Stimulated activated CD8-positive, alpha-beta memory T cell treated with anti-CD3 and anti-CD28 coated beads, Interleukin-7, amount 100 ng/mL, for 48 hours (primary cell): ENCODE measurements at places on chromosomes 16 and 17.

- no peak for DNase-seq
These were observed 538.5 kb upstream of the CDH11 start for GRCh38 chr16:65660390-65660789.

GRCh38 chr16:1990351-1991134 lies 773 bp downstream of the SYNGR3 start:
- DNase-seq: no peak

DNA sequence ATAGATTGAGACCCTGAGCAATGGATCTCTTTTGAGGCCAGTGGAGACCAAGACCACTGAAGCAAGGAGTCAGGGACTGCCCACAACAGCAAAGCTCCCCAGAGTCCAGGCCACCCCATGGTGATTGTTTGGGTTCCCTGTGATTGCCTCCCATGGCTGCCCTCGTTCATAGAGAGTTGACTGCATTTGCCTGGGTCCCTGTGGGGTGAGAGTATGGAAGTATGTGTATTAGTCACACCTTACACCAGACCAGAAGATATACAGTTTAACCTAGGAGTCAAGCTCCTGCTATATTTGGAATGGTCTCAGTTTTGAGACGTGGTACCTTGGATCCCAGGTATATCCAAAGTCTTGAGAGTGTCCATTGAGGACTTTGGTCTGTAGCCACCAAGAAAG lies 20.2 kb downstream of the HLF start:
- no peak for DNase-seq

DNA sequence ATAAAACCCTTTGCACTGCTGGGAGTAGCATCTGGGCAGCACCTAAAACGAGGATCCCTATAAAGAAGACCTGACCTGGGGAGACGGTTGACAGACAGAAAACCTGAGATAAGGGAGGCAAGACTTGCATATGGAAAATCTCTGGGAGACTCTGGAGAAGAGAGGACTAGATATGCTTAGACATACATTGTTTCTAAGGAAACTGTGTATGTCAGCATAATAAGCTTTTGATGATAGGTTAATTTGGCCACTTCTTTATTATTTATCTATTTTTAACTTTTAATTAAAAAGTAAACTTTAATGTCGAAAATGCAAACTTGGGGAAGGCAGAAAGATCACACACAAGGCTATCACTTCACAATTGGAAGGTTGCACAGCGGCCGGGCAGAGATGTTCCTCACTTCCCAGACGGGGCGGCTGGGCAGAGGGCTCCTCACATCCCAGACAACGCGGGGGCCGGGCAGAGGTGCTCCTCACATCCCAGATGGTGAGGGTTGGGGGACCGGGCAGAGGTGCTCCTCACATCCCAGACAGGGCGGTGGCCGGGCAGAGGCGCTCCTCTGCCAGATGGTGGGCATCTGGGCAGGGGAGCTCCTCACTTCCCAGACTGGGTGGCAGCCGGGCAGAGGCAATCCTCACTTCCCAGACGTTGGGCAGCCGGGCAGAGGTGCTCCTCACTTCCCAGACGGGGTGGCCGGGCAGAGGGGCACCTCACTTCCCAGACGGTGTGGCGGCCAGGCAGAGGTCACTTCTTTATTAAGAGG lies 64.3 kb upstream of the HS3ST3A1 start:
- no peak for DNase-seq

GRCh38 chr17:78089576-78090281 lies 38.8 kb downstream of the TMC6 start:
- DNase-seq: no peak

GRCh38 chr17:51258756-51259563 lies 889 bp downstream of the MBTD1 start:
- DNase-seq: no peak

- no peak for DNase-seq
These were observed 24.2 kb downstream of the MPG start for GRCh38 chr16:102060-102855.

DNA sequence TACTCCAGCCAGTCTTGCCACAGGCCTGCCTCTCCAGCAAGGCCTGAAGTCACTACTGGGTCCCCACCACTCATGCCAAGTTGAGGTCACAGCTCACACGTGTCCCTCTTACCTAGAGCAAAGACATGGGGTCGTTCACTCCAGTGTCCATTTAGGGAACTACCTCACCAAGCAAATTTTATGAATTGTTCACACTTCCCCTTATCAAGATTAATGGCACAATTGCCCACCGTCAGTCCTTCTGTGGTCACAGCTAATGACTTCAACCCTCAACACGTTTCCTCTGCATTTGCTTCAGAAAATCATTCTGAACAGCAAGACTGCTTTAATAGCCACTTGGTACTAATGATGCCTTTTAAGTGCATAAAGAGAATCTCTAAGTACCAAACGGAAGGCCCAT lies 14.6 kb downstream of the IRX6 start:
- DNase-seq: no peak

DNA sequence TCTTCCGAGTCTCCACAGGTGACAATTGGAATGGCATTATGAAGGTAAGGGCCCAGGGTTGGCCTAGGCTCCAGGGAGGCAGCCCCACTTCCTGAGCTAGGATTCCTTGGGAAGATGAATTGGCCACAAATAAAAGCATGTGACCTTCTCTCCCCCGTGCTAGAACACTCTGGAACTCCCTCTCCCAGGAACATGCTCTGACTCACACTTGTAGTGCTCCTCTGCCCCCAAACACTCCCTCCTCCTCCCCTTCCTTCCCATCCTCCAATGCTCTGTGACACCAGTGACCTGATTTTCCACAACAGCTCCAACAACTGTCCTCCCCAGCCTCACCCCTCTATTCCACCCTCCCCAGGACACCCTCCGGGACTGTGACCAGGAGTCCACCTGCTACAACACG lies 16.4 kb upstream of the ABCC3 start:
- no peak for DNase-seq

- DNase-seq: no peak
These were observed 11.8 kb downstream of the PDZD9 start for GRCh38 chr16:21989133-21989532.

- DNase-seq: no peak
These were observed 387.8 kb upstream of the SALL1 start for GRCh38 chr16:51538707-51539498.

DNA sequence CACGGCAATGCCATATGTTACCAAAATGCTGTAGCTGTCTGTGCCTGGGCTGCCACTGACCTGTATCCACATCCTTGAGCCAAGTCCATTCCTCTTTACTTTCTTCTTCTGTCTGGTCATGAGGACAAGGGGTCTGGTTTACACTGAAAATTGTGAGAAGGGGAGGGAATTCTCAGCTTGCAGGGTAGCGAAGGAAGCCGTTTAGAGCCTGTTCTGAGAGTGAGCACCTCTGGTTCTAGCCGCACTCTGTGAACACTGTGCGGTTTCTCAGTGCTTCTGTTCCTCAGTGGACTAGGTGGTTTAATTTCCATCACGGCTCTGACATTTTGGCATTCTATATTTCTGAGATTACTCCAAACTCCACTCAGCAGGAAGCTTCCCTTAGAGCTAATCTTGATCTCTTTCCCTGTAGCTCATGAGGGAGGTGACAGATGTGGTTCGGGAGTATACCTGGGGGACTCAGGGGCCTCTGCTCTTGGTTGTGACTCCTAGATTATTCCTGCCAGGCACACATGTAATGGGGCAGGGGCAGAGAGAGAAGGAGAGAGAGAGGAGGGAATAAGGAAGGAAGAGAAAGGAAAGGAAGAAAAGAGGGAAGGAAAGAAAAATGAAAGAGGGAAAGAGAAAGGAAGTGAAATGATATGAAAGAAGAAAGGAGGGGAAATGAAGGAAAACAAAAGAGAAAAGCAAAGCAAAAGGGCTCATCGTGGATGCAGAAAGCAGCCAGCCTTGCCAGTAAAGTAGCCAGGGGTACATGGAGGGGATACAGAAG lies 14.2 kb upstream of the TBX21 start:
- no peak for DNase-seq

GRCh38 chr17:81084680-81085419 lies 49.9 kb downstream of the BAIAP2 start:
- DNase-seq: no peak

DNA sequence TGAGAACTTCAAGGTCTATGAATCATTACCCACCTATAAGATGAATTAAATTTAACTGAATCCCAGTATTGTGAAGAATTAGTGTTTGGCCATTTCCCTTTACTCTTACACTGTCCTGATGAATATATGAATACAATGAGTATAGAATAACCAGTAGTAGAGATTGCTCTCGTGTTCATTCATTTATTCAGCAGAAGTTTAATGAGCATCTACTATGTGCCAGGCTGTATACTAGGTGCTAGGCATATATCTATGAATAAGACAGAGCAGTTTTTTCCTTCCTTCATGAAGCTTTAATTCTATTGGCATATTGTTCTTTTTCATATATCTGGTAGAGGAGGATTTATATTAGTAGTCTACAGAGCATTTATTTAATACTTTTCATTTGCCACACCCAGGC lies 6.0 kb downstream of the GOSR1 start:
- DNase-seq: no peak

GRCh38 chr17:38888842-38889241 lies 19.0 kb downstream of the LASP1 start:
- DNase-seq: no peak

DNA sequence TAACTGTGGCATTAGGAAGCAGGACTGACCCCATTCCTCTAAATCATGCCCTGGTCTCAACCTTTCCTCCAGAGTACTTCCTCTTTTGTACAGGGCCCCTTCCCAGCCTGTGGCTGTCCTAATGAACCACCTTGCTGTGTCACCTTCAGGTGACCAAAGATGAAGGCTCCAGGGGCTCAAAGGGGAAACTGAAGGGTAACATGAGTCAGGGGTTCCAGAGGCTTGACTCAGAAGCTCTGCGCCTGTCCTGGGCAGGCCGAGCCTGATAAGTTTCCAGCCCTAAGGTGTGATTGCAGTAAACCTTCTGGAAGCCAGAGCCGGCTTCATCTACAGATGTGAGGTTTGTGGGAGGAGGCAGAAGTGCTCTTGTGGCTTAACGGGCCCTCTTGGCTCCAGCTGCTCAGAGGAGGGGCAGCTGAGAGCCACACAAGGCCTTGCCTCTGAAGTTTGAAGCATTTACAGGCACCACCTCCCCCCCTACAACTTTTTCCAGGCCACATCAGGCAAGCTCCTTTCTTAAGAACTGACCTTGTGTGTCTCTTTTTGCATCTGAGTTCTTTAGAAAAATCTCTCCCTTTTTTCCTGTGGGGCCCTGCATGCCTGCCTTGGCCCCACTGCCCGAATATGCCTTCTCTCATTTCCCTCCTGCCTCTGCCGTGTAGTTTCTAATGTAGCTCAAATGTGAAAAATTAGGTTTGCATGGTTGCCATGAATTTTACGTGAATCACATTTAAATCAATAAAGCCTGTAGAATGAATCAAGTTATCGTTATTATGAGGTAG lies 149.9 kb downstream of the CLEC16A start:
- peak; percentile 86 for DNase-seq

- no peak for DNase-seq
These were observed 1279.0 kb upstream of the CDH8 start for GRCh38 chr16:63315229-63315628.

GRCh38 chr17:45127548-45128300 lies 4.6 kb downstream of the PLCD3 start:
- DNase-seq: no peak

- no peak for DNase-seq
These were observed 134.3 kb upstream of the TNRC6C start for GRCh38 chr17:77824102-77824779.

- DNase-seq: no peak
These were observed 19.6 kb upstream of the LRRC75A start for GRCh38 chr17:16511593-16511992.

- peak; percentile 88 for DNase-seq
These were observed 10.7 kb upstream of the MEAK7 start for GRCh38 chr16:84514874-84515835.

DNA sequence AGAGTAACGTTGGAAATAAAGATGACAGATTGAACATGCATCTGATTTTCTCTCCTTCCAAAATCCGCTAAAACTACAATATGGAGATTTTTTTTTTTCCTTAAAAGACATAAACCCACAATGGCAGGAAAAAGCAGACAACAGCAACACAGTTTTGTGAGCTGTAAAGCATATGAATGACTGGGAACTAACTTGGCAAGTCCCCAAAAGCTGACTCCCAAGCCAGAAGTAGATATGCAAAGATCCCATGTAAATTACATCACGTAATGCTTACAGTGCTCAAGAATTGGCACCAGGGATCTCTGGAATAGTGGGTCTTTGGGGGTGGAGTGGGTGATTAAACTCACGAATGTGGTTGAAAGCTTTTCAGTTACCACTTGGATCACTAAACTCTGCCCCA lies 106.6 kb downstream of the ELAC2 start:
- no peak for DNase-seq

- no peak for DNase-seq
These were observed 948.1 kb downstream of the KCNJ2 start for GRCh38 chr17:71117466-71117865.
